Smooth muscle cell of the umbilical artery (primary cell): ENCODE measurements at places on chromosomes 16 and 17. TPM values are rescaled to one million over a fixed set of nuclear protein-coding genes. Genes with fewer than 3 reads are reported as not detected.

AATK gene
- 0.23 and 0.30 TPM in 2 replicates for total RNA-seq

VPS35 gene
- total RNA-seq, result 133 and 140 TPM in 2 replicates

MT1F gene
- not detected in 2 replicates for total RNA-seq

PRR14 gene
- 8.0 and 8.7 TPM in 2 replicates for total RNA-seq

TAF15 gene
- 78.4 and 91.3 TPM in 2 replicates for total RNA-seq

NME4 gene
- 63.2 and 80.6 TPM in 2 replicates for total RNA-seq

NEUROD2 gene
- total RNA-seq, result not detected in 2 replicates

FOXN1 gene
- not detected in 2 replicates for total RNA-seq
